Testis (tissue), 5 donors: ENCODE measurements at places on chromosomes 7 and 10.

DNA sequence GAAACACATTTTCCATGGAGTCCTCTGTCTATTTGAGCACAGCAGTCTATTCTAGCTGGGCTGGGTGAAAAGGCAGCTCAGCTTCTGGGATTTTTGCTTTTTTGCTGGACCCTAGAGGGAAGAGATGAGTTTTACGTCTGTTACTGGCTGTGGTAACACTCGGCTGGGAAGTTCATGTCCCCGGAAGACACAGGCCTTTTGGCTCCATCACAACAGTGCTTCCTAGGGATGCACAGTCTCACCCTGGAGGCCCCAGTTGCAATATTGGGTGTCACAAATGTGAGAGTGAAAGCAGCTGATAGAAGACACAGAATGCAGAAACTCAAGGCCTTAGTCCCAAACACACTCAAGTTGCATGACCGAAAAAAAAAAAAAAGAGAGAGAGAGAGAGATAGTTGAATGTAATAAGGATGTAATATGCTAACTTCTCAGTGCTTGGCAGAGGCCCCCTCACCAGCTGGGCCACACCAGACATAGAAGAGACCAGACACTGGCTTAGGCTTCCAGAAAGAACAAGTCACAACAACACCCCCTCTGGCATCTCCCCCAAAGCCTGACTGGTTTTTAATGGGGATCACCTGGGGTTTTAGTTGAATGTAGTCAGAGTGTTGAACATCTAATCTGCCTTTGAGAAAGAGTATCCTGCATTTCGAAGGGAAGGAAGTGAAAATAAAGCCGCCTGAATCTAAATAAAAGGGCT, 545.4 kb upstream of the FZD8 start:
- H3K4me1 ChIP-seq = peaks cover 3% of the 10 kb centered on the region
- H3K36me3 ChIP-seq = no peaks in the 10 kb centered on the region
- DNase-seq = no peak

DNA sequence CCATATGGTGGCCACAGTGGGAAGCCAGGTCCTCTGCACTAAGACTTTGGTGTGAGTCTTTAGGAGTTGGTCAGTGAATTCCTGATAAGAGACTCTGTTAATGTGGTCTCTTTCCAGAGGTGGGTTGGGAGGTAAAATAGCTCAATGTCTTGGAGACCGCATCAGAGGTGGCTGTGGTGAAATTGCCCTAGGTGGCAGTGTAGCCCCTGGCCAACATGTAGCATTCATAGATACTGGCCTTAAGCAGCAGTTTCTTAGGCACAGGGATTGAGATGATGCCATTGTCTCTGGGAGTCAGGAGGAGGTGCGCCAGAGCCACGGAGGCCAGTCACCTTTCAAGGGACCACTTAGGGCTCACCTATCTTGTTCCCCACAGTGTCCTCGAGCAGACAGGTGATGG, 202.8 kb downstream of the CREB5 start:
- no peak for DNase-seq
- no peak overlapping the region for H3K27ac ChIP-seq
- H3K27me3 ChIP-seq = no peaks in the 10 kb centered on the region
- H3K4me1 ChIP-seq = no peaks in the 10 kb centered on the region

GRCh38 chr7:140223515-140224221, 46.9 kb upstream of the KDM7A start:
- H3K36me3 ChIP-seq = no peaks in the 10 kb centered on the region
- H3K27me3 ChIP-seq = no peaks in the 10 kb centered on the region
- no peak for DNase-seq
- peak overlapping the region; percentile 19 for H3K27ac ChIP-seq
- H3K4me1 ChIP-seq = peaks cover 6% of the 10 kb centered on the region

DNA sequence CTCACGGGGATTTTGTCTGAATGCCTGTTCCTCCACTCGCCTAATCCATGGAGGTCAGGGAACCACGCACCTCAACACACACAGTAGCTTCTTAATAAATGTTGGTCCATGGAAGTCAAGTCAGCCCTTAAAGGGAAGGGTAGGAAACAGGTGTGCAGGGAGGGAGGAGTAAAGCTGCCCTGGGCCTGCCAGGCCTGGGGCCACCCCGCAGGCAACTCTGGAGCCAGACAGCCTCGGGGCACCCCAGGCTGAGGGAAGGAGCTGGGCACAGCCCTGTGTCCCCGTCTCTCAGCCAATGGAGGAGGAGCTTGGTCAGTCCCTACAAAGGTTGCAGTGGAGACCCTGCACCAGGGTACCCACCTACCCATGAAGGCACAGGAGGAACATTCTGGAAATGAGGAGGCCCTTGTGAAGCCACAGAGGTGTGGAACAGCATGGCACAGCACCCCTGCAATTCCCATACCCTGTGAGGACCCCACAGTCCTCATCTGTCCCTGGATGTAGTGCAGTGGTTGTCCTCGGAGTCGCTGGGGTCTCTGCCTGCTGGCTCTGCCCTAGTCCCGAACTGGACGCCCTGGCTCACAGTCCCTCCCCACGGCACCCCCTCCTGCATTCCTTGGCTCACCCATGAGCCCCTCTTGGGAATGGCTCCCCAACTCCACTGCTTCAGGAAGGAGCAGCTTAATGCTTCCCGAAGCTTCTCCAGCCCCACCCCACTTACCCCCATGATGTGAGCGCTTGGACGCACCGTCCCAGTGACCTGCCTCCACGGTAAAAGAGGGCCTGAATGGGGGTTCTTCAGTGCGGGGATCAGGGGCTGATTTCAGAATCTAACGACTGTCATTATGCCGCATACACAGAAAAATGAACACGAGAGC, 79.2 kb upstream of the INSIG1 start:
- no peaks in the 10 kb centered on the region for H3K36me3 ChIP-seq
- no peak overlapping the region for H3K27ac ChIP-seq
- H3K4me3 ChIP-seq = no peak overlapping the region

- H3K27ac ChIP-seq = no peak overlapping the region
- H3K4me1 ChIP-seq = peaks cover 11% of the 10 kb centered on the region
- H3K4me3 ChIP-seq = no peak overlapping the region
- no peaks in the 10 kb centered on the region for H3K36me3 ChIP-seq
- DNase-seq = no peak
- no peaks in the 10 kb centered on the region for H3K27me3 ChIP-seq
Observed at GRCh38 chr7:70566671-70567070, 565.3 kb upstream of the GALNT17 start.

DNA sequence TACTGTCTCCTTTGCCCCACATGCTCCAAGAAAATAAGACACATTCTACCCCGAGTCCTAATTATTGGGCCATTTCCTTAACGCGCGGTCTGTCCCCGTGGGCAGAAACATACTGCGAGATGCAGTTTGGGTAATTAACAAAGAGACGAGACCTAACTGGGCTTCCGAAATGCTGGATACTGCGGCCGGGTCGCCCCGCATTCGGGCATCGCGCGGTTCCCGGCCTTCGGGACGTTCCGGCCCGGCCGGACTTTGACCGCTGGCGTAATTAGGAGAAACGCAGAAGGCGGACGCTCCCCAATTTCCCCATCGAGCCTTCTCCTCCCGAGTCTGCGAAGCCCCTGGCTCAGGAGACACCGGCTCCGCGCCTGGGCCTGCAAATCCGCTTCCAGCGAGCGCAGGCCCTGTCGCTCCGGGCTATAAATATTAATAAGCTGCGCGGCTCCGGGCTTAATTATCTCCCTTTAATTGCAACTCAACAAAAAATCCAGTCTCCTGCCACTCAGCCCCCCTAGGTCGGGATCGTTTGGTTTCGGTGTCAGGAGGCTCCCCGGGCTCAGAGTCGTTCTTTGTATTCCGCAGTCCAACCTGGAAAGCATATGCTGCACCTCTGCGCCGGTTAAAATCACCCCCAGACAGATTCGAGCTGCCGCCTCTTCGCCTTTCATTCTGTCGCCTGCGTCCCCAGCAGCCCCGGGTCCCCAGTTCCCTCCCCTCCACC, 131.5 kb downstream of the SPAG6 start:
- DNase-seq = no peak
- H3K36me3 ChIP-seq = no peaks in the 10 kb centered on the region
- H3K27me3 ChIP-seq = no peaks in the 10 kb centered on the region
- H3K4me1 ChIP-seq = no peaks in the 10 kb centered on the region
- H3K4me3 ChIP-seq = peak overlapping the region; percentile 34
